ENCODE measurements at places on chromosomes 11 and 22.

DNA sequence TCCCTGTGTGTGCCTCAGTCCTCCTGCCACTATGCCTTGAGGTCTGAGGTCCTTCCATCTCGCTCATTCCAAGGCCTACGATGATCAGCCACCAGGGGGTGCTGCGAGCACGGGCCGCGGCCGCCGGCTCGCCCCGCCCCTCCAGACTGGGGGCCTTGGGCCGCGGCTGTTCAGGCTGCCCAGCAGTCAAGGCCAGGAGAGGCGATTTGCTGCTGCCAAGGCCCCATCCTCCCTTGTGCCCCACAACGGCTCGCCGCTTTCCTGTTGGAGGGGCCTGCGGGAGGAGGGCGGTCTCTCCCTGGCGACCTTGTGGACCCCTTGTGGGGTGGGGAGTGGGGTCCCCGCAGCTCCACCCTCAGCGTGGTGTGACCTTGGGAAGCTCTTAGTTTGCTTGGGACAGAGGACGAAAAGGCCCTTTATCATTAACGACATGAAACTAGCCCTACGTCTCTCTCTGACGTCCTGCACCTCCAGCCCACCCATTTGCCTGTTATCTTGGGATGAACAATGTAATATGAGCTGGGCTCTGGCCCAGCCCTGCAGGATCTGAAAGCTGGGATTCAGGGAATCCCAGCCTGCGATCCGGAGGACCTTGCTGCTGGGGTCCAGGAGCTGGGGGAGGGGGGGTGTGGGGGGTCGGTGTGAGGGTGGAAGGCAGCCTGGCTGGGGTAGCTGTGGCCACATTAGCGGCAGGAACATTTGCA lies 5.3 kb upstream of the GALR3 start:
- peak; percentile 50 for DNase-seq

DNA sequence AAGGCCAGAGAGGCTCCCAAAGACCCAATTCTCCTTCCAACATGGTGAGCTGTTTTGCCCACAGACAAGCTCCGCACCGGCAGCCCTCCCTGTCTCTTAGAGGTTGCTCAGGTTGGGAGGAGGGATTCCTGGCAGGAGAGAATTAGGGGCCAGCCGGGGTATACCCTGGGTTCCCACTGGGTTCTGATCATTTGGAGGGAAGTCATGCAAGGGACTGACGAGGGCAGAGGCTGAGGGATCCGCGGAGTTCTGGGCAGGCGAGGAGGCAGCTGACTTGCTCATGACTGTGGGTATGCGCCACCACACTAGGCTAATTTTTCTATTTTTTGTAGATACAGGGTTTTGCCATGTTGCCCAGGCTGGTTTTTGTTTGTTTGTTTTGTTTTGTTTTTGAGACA lies 4.6 kb downstream of the ST3GAL4 start:
- no peak for DNase-seq

- no peak for DNase-seq
Observed at GRCh38 chr11:107545101-107545514, 20.4 kb downstream of the ALKBH8 start.

DNA sequence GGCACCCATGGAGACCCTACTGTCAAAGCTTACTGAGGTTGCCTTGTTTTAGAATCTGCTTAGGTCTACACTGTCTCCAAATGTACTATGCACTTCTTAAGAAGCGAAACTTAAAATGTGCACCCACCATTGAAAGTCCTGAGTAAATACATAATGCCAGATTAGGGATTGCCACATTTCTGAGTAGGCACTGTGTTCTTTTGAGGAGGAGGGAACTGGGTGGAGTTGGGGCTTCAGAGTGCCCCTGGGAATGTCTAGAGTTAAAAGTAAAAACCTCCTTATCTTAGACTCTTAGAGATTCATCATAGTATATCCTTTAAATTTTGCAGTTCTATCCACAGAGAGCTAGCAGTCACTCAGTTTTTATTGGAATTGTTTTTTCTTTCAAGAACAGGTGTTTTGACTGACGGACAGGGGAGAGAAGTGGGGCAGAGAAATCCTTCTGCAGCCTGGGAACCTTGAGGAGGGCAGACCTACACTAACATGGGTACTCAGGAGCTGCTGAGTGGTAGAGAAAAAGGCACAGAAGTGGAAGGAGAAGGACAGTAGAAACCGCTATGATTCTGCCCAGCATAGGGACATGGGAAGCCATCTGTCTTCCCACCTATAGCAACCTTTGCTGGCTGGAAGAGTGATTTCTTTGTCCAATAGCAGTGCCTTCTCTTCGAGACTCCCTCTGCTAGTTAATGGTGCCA lies 33.4 kb upstream of the MICAL2 start:
- DNase-seq = no peak

GRCh38 chr11:131815590-131815989 lies 445.2 kb downstream of the NTM start:
- no peak for DNase-seq

GRCh38 chr11:105903113-105903512 lies 118.9 kb downstream of the MSANTD4 start:
- no peak for DNase-seq

DNA sequence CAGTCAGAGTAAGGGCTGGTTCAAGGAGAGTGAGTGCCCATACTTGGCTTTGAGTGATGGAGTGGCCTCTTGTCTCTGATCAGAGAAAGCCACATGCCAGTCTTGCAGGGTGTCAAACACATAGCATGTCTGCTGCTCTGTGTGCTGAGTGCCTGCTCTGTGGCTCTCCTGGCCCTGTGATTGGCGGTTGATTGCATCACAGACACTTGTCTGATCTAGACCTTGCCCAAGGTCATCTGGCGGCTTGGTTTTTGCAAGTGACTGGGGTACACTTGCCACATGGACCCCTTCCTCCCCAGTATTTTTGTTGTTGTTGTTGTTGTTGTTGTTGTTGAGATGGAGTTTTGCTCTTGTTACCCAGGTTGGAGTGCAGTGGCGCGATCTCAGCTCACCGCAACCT lies 10.3 kb downstream of the OSBP2 start:
- no peak for DNase-seq

DNA sequence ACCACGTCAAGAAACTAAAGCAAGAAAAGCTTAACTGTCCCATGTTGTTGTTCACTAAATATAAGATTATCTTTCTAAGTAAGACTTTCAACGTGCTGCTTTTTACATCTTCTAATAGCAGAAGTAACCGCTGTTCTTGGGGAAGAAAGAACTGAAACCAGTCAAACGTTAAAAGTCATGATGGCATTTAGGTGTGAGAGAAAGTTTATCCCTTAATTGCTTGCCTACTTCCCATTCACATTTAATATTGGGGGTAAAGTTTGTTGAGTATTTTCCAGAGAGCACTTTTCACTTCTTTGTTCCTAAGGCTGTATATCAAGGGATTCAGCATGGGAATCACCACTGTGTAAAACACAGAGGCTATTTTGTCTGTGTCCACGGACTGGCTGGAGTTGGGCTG lies 970 bp downstream of the OR5B21 start:
- DNase-seq = no peak

GRCh38 chr22:23182309-23183060 lies 2.2 kb downstream of the BCR start:
- DNase-seq = no peak

DNA sequence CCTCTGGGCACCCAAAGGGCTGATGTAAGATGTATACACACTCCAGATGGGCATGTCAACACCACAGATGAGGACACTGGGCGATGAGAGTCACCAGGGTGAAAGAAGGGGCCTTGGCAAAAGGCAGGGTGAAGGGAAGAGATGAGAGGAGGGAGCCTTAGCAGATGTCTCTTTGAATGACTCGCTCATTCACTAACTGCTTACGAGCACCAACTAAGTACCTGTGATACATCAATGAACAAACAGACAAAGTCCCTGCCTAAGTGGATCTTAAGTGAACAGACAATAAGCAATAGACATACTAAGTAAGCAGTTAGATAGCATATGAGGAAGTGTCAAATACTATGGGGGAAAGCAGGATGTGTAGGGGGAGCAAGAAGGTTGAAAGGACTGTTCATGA lies 7.5 kb downstream of the ME3 start:
- no peak for DNase-seq

DNA sequence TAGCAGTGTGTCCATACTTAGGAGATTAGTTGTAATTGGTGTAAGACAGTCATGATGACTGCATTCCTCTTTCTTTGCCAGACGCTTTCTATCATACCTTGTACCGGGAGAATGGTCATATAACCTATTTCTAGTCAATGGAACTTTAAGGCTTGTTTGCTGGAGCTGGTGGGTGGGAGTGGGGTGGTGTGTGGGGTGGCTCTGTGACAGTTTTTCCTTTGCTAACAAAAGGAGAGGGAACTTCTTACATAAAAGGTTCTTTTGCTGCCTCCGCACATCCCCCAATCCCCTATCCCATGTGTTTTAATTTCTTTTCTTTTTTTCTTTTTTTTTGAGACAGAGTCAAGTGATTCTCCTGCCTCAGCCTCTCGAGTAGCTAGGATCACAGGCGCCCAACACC lies 9.8 kb upstream of the NUCB2 start:
- DNase-seq = no peak

DNA sequence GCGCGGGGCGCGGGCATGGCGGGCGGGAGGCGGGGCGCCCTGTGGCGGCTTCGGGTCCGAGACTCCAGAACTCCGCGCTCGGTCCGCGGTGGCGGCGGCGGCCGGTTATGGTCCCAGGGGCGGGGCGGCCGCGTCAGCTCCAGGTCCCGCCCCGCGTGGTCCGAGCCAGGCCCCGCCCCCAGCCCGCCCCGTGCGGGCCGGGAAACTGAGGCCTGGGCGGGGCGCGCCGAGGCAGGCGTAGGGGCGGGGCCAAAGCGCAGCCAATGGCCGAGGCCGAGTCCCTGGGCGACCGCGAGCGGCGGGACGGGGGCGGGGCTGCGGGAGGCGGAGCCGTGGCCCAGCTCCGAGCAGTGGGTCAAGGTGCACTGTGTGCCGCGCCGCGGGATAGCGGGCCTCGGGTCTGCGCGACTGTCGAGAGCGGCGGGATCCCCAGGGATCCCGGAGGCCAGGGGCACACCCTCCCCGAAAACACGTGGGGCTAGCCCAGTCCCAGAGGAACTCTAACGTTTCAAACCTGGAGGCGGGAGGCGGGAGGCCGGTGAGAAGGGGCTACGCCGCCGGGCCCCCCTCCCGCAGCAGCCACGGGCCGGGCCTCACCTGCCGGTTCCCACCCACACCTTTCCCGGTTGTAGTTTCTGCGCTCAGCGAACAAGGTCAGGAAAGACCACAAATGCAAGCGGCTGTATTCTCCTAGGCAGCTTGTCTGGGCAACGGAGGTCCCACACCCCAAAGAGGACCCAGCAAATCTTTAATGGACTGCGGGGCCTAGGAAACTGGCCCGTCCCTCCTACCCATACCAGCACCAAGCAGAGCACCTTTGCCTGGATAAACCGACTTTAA lies at the start of gene SLC25A1:
TSS of gene SLC25A1 (minus strand) at position 80 of the 840 bp plus-strand sequence. CDS start at position 17, 63 bp downstream.
- DNase-seq = peak; percentile 56

DNA sequence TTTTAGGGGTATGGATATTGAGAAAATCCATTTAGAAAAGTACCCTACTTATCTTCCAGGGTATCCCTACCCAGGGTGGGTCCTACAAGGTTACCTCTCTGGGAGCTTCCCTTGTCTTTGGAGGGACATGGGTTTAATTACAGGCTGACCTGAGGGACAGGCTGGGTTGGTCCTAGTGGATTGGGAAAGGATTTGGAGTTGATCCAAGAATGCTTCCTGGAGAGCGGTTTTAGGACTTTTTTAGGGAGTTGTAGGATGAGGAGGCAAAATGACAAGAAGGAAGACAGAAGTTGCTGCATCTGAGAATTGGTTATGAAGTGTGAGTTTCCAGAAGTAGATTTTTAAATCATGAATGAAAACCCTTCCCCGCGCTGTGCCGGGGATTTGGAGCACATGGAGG lies 61.8 kb upstream of the CRTAM start:
- DNase-seq = no peak

DNA sequence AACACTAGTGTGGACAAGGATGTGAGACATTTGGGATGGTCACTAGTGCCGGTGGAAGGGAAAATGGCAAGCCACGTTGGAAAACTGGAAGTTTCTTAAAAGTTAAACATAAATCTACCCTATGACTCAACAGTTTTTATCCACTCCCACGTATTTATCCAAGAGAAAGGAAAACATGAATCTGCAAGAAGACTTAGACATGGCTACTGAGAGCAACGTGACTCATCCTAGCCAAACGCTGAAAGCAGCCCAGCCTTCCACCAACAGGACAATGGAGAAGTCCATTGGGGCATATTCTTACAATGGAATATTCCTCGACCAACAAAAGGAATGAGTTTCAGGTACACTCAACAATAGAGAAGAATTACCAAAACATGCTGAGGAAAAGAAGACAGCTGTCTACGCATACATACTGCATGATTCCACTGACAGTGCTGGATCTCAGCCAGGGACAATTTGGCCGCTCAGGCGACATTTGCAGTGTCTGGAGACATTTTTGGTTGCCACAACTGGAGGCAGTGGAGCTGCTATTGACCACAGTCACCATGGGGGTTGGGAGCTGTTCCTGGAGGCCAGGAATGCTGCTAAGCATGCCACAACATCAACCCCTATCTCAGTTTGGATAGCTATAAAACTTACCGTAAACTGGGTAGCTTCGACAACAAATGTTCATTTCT lies 21.2 kb downstream of the SYT13 start:
- DNase-seq = no peak

DNA sequence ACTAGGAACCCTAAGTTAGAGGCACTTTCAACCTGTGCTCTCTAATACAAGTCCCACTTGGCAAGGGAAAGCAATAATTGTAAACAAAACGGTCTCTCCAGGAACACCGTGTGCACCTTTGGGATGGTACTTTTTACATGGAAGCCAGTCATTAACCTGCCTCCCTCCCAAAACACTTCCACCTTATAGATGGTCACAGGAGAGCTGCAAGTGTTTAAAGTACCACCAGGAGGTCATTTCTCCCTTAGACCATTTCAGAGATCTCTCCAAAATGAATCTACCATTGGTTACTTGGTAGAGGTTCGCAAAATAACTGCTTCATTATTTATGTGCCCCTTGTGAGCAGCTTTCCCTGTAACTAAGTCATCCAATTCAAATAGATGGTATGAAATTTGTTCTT lies 375.3 kb downstream of the DYNC2H1 start:
- DNase-seq = no peak

- no peak for DNase-seq
Observed at GRCh38 chr22:44344407-44344806, 31.7 kb upstream of the SHISAL1 start.

- no peak for DNase-seq
Observed at GRCh38 chr11:83054001-83054400, 17.7 kb downstream of the RAB30 start.

DNA sequence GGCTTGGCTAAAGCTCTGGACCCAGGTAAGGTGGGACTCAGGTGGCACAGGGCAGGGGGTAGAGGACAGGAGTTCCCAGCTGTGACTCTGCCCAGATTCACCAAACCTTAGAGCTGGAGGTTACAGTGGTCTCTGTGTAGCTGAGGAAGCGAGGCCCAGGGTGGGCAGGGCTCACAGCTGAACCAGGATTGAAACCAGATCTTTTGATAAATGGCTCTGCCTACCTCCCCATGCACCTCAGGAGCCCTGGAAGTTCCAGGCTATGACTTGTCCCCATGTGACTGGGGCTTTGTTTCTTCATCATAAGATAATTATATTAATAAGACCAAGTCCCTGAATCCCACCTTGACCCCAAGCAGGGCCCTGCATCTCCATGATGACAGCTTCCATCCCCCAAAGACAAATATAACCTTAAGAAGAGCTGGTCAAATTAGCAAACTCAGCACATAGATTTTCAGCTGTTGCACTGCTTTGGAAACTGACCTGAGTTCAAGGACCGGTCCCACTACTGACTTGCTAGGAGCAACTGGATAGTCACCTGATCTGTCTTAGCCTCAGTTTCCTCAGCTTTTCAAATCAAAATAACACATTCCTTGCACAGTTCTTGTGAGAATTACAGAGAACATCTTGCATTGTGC lies 21.3 kb upstream of the TSKU start:
- DNase-seq = no peak
